ENCODE measurements at places on chromosomes 3 and 15.
A peak's percentile ranks its signal among the peaks of the same experiment; 100 is the strongest.

GRCh38 chr15:91336687-91337086 lies 236.6 kb downstream of the SV2B start:
- no peak overlapping the region for H3K4me3 ChIP-seq
- H3K27me3 ChIP-seq = no peaks in the 10 kb centered on the region
- no peak for DNase-seq
- H3K36me3 ChIP-seq = no peaks in the 10 kb centered on the region
- no peak overlapping the region for H3K27ac ChIP-seq
- H3K4me1 ChIP-seq = no peaks in the 10 kb centered on the region

DNA sequence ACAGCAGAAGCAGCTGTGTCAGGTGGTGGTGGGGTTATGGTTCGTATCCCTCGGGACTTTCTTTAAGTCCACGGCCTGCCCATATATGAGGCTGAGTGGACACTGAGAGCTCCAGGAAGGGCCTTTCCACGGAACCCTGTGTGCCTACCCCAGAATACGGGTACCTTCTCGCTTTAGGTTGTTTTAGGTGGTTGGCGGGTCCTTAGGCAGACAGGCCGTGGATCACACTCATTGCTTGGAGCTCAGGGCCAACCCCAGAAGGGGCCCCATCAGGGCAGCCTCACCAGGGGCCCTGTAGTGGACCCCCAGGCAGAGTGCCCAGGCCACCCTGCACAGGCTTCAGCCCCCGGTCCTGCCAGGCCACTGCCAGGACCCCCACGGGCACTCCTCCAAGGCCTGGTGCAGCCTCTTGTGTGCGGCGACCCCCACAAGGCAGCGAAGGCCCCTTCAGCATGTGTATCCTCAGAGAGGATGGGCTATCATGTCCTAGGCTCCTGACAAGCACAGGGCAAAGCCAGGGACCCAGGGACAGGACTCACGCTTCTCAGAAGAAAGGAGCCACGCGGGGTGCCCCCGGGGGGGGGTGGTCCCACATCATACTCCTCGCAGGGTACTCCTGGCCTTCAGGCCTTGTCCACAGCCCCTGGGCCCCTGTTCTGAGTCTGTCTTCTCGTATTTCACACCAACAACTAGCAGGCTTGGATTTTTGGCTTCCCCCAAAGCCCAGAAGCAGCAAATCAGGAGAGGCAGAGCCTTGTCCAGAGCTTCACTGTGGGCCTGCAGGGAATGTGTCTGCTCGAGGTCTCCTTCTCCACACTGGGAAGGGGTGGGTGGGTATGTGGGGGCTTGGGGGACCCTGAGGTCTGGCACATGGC lies 93.4 kb downstream of the LRRK1 start:
- peaks cover 33% of the 10 kb centered on the region for H3K36me3 ChIP-seq
- no peak overlapping the region for H3K27ac ChIP-seq
- no peak overlapping the region for H3K4me3 ChIP-seq
- H3K4me1 ChIP-seq = peaks cover 2% of the 10 kb centered on the region
- DNase-seq = no peak
- no peaks in the 10 kb centered on the region for H3K27me3 ChIP-seq

- DNase-seq = no peak
- no peaks in the 10 kb centered on the region for H3K4me1 ChIP-seq
- H3K4me3 ChIP-seq = no peak overlapping the region
- no peak overlapping the region for H3K27ac ChIP-seq
- H3K27me3 ChIP-seq = no peaks in the 10 kb centered on the region
Measured at GRCh38 chr3:31934866-31935265, 46.2 kb downstream of the OSBPL10 start.

DNA sequence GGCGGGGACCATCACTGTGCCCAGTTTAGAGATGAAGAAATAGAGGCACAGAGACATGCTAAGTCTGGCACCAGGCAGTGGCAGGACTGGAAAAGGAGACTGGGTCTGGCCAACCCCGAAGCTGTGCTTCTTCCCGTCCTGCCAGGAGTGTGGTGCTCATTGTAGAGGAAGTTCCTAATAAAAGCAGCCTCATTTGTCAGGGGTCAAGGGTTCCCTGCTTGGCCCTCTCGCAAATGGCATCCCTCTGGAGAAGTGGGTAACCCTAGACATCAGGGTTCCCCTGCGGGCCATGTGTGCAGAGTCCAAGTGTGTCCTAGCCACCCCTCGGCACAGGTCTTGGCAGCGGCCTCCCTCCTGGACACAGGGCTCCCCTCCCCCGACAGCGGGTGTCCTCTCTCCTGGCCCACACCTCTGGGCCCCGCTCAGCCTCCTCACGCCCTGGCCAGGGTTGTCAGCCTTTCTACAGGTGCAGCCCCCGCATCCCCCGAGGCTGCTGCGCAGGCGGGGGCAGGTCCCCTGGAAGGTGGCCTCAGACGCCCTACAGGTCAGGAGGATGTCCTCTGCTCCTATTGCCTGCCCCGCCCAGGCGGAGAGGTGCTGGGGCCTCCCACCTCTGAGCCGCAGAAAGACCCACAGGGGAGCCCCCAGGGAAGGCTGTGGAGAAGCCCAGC lies 61.8 kb upstream of the PRR20G start:
- no peaks in the 10 kb centered on the region for H3K4me1 ChIP-seq
- DNase-seq = no peak
- no peaks in the 10 kb centered on the region for H3K27me3 ChIP-seq
- H3K36me3 ChIP-seq = no peaks in the 10 kb centered on the region

DNA sequence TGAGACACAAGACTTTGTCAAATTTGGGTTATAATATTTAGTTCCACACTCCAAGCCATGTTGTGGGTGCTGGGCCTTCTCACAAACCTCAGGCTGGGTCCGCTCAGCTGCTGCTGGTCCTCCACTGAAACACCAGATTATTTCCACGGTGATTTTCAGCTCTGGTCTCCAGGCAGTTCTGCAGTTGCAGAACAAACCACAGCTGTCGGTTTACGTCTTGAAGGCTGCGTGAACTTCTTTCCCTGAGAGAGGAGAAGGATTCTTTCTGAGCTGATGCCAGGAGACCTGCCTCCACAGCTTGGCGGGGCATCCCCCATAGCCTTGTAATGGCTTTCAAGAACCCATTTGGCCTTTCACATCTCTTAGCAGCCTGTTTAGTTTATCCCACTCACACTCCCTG lies 16.2 kb downstream of the GALNT15 start:
- H3K4me1 ChIP-seq = no peaks in the 10 kb centered on the region
- no peak overlapping the region for H3K27ac ChIP-seq
- no peak overlapping the region for H3K4me3 ChIP-seq

DNA sequence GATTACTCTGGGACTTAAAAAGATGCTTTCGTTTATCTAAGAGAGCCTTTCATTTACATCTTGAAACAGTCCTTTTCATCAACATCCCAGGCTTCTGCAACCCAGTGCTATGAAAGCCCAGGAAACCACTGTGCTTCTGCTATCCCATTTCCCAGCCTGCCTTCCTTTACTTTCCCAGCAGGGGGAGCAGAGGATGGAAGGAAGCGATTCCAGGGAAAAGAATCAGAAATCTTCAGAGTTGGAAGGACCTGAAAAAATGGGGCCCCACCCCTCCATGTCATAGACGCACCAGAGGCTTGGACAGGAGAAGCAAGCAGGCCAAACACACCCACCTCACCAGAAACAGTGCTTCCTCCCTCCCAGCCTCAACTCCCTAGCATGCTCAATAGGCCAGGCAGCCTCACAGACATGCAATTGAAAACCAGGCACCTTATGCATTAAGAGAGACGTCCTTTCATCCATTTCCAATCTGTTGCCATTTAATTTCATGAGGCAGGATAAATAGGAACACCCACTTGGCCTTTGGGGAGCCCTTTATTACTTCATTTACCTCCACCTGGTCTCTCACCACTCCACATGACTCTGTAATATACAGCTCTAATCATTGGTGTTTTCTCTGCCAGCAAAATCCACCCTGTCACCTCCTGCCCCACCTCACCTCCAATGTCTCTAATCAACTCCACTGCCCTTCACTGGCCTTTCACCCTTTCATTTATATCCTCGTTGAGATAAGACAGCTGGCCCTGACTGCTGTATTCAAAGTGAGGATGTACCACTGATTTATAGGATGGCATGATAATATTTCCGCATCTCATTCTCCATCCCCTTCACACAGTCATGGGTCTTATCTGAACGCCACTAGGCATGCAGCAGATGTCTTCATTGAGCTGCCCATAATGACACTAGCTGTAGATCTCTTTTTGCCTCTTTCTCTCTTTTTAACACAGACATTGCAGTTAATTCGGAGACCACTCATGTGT lies 583.9 kb downstream of the NTRK3 start:
- H3K4me3 ChIP-seq = no peak overlapping the region
- DNase-seq = no peak
- H3K27me3 ChIP-seq = no peaks in the 10 kb centered on the region
- no peaks in the 10 kb centered on the region for H3K4me1 ChIP-seq

- H3K36me3 ChIP-seq = no peaks in the 10 kb centered on the region
- H3K27ac ChIP-seq = no peak overlapping the region
- no peak overlapping the region for H3K4me3 ChIP-seq
- H3K4me1 ChIP-seq = no peaks in the 10 kb centered on the region
Measured at GRCh38 chr15:68312701-68313204, 35.2 kb downstream of the FEM1B start.

DNA sequence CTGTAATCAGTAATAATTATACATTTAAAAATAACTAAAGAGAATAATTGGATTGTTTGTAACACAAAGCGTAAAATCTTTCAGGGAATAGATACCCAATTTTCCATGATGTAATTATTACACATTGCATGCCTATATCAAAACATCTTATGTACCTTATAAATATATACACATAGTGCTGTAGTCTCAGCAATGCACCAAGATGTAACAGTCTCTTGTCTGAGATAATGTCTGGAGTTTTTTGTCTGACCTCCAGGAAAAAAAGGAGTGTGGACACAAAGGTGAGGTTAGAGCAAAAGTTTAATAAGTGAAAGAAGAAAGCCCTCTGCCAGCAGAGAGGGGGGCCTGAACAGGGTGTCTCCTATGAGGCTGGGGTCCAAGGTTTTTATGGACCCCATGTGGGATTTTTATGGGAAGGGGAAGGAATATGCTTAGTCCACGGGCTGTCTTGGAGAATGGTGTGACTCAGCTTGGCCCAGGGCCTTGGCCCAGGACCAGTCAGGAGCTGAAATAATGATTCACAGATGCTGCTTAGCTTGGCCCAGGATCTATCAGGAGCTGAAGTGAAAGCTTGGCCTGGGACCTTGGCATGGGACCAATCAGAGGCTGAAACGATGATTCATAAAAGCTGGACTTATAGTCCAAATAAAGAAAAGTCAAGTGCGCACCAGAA lies 545.0 kb downstream of the ZPLD1 start:
- H3K27me3 ChIP-seq = no peaks in the 10 kb centered on the region
- H3K27ac ChIP-seq = no peak overlapping the region
- no peak overlapping the region for H3K4me3 ChIP-seq
- H3K4me1 ChIP-seq = no peaks in the 10 kb centered on the region
- H3K36me3 ChIP-seq = no peaks in the 10 kb centered on the region
- DNase-seq = no peak

DNA sequence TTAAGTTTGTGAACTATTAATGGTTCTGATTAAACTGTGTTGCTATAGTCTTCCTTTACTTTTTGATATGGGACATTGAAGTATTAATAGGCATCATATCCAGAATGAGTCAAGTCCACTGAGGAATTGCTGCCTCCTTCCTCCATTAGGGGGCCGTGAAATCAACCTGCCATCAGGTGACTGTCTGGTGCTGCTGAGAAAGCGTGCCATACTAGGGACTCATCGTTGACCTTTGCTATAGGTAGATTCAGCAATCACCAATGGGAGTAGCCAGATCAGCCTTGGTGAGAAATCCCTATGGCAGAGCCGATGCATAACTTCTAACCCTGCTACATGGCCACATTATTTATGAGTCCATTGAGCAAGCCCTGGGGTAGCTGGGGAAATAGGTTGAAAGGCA lies 30.1 kb upstream of the SLC28A2 start:
- no peak overlapping the region for H3K27ac ChIP-seq
- H3K36me3 ChIP-seq = no peaks in the 10 kb centered on the region
- H3K4me3 ChIP-seq = no peak overlapping the region
- H3K27me3 ChIP-seq = peaks cover 4% of the 10 kb centered on the region

DNA sequence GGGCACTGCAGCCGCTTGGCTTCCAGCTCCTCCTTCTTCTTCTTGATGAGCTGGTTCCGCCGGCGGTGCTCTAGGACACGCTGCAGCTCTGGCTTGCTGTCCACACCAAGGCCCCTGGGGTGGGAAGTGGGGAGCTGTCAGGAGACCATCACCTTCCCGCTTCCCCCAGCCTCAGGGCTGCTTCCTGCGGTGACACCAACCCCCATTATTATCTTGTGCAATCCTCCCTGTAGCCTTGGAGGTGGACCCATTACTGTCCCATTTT lies 10.0 kb downstream of the FAM107A start:
- H3K27ac ChIP-seq = no peak overlapping the region
- H3K4me3 ChIP-seq = no peak overlapping the region
- H3K36me3 ChIP-seq = no peaks in the 10 kb centered on the region
- 0 out of 2 replicates have a peak, but pooled peaks cover 3% of the 10 kb centered on the region for H3K4me1 ChIP-seq

GRCh38 chr3:37712918-37713817 lies 148.5 kb upstream of the CTDSPL start:
- H3K4me1 ChIP-seq = no peaks in the 10 kb centered on the region
- no peaks in the 10 kb centered on the region for H3K36me3 ChIP-seq
- DNase-seq = no peak
- no peak overlapping the region for H3K4me3 ChIP-seq

DNA sequence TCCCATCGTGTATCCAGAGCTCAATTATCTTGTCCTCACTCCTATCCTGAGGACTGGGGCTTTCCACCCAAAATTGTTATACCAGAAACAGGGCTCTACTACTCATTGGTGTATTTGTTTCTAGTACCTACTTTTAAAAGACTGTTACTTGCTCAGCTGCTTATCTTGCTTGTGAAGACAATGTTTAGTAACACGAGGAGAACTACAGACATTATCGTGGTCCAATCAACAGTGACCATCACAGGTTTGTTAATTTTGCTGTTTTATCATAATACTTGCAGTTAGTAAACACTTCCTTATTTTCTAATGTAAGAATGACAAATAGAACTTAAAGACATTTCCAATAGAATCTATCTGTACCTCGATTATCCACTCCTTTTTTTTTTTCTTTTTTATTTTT lies 13.5 kb downstream of the LRCH3 start:
- H3K27ac ChIP-seq = no peak overlapping the region

DNA sequence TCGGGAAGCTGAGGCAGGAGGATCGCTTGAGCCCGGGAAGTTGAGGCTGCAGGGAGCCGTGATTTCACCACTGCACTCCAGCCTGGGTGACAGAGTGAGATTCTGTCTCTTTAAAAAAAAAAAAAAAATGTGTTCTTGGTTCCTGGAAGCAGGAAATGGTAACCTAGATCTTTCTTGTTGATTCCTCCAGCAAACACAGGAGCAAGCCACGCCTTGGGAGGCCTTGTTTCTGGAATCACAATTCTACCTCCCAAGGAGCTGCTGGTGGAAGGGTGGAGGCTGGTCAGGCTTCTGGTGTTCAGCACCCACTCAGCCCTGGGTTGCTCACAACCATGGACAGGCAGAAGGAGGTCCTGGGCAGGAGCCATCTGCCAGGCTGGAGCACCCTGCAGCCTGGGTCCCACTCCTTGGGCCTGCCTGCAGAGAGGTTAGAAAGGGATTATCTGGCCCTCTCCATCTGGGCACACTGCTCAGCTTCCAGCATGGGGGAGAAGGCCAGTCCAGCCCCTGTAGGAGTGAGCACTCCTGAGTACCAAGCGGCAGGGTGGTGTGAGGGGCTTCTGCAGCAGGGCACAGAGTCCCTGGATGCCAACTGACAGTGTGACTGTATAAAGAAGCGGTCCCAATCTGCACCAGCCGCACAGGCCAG lies 65.6 kb downstream of the ABTB1 start:
- peak overlapping the region; percentile 53 for H3K27ac ChIP-seq
- H3K36me3 ChIP-seq = peaks cover 4% of the 10 kb centered on the region
- no peak for DNase-seq
- H3K4me3 ChIP-seq = no peak overlapping the region
- peaks cover 31% of the 10 kb centered on the region for H3K4me1 ChIP-seq
